Pancreas (tissue), 10 donors: ENCODE measurements at places on chromosomes 11 and 22. TPM values are rescaled to one million over a fixed set of nuclear protein-coding genes. Genes with fewer than 3 reads are reported as not detected.

- DNase-seq = no peak
Measured at GRCh38 chr22:30457981-30458380, 13.8 kb downstream of the SEC14L3 start.

- DNase-seq = no peak
Measured at GRCh38 chr11:120332822-120333716, 3.1 kb upstream of the ARHGEF12 start.

DNA sequence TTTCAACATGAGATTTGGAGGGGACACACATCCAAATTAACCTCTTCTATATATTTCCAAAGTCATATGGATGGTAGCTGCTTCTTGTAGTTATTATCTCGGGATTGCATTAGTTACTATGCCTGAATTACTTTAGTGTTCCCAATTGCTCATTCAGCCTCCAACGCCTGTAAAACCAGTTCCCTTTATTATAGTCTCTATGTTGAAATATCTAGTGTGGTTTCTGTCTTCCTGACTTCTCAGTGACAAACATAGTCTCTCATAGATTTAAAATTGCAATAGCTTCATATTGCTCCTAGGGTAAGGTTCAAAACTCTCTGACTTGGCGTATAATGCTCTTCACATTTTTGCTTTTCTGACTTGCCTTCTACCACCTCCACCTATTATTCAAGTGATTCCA is 366.4 kb downstream of the CASP12 start:
- DNase-seq = no peak

GRCh38 chr11:73189723-73190556 is 28.1 kb upstream of the P2RY2 start:
- DNase-seq = no peak

GRCh38 chr22:25488244-25489020 is 76.0 kb upstream of the GRK3 start:
- peak; percentile 89 for DNase-seq

DNA sequence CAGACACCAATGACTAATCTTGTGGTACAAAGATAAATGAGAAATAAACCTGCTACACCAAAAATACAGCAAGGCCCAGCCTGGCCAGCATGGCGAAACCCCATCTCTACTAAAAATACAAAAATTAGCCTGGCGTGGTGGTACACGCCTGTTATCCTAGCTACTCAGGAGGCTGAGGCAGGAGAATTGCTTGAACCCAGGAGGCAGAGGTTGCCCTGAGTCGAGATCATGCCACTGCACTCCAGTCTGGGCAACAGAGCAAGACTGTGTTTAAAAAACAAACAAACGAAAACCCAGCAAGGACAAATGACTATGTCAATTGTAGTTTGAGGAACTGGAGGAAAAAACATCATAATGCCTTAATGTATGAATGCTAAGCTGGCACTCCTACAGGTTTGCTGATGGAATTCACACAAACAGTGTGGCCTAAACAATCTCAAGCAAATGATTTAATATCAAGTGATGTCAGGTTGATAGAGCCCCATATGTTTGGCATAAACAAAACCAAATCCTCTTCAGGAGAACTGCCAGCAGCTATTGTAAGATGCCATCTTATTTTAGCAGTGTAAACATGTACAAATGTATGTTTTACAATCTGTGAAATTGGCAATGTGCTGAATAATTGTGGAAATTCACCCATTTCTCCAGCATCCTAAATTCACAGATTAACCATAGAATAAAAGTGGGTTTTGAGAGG is 20.0 kb downstream of the MMP7 start:
- DNase-seq = no peak

DNA sequence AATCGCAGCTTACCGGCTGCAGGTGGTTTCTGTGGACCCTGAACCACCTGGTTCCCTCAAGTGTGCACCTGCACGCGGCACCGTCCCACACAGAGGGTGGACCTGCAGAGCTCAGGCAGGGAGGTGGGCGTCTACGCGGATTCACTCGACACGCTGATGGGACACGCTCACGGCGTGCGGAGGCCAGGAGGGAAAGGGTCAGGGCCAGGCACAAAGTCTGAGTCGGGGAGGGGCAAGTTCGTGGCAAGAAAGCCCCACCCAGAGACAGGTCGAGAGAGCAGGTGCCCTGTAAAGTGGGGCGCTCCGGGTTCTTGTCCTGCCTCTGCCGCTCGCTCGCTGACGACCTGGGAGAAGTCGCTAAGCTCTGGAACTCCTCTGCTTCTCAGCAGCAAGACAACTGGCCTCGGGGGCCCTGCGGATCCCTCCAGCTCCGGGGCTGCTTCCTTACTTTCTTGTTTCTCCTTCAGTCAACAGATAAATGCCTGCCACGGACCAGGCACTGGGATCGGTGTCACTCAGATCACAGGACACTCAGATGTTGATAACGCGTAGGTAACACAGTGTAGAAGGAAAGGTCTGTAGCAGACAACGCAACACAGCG is 72.4 kb upstream of the NUP50 start:
- no peak for DNase-seq

DNA sequence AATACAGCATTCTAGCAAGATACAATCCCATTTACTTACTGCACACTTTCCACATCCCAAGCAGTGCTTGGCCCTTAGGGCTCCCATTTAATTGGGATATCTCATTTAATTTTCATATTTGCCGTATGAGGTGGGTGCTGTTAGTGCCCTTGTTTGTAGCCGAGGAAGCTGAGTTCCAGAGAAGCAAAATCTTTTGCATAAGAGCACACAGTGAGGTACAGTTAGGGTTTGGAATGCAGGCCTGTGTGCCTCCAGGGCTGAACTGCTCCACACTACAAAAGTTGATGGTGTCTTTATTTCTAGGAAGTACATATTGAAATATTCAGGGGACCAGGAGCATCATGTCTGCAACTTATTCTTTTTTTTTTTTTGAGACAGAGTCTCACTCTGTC is 15.5 kb upstream of the TIMP3 start:
- DNase-seq = no peak

- DNase-seq = no peak
Measured at GRCh38 chr11:118056806-118057205, 20.1 kb upstream of the TMPRSS4 start.

DNA sequence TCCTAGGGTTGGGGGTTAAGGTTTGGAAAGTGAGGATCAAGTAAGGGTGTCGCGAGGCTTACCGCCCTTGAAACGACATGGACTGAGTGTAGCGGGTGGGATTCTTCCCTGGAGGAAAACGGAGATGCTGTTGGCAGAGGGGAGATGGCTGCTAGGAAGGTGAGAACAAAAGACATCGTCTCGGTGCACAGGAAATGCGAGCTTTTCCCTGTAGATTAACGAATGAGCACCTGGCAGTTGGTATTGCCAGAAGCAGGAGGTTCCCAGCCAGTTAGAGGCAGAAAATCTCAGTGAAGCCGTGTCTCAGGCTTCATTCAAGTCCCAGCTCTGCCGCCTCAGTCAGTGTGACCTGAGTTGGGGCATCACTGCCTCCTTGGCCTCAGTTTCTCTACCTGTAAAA is 1.4 kb upstream of the LHFPL7 start:
- DNase-seq = no peak

- no peak for DNase-seq
Measured at GRCh38 chr11:58594826-58595225, 16.0 kb downstream of the ZFP91 start.

DNA sequence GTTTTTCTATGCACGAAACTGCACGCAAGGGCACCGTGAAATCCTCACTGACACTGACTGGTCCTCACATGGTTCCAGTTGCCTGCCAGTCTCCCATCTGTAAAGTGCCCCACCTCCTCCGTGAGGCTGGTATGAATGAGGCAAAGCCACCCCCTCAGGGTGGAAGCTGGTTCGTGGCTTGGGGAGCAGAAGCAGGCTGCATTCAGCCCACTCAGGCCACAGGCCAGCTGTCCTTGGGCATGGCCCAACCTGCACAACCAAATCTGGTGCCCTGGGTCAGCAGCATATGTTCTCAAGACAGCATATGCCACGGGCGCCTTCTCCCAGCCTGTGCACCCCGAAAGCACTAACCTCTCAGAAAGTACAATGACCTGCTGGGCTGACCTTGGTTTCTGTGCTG is 29.3 kb downstream of the SERPINH1 start:
- DNase-seq = no peak

DNA sequence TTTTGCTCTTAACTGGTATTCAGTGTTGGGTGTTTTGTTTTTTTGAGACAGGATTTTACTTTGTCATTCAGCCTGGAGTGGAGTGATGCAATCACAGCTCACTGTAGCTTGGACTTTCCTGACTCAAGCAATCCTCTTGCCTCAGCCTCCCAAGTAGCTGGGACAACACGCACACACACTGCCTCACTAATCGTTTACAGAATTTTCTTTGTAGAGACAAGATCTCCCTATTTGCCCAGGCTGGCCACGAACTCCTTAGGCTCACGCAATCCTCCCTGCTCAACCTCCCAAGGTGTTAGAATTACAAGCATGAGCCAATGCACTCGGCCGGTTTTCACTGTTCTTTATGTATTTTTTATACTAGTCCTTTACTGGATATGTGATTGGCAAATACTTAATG is 51.0 kb upstream of the IGLL5 start:
- no peak for DNase-seq

GRCh38 chr11:113874581-113875233 is 665 bp downstream of the USP28 start:
- no peak for DNase-seq

DNA sequence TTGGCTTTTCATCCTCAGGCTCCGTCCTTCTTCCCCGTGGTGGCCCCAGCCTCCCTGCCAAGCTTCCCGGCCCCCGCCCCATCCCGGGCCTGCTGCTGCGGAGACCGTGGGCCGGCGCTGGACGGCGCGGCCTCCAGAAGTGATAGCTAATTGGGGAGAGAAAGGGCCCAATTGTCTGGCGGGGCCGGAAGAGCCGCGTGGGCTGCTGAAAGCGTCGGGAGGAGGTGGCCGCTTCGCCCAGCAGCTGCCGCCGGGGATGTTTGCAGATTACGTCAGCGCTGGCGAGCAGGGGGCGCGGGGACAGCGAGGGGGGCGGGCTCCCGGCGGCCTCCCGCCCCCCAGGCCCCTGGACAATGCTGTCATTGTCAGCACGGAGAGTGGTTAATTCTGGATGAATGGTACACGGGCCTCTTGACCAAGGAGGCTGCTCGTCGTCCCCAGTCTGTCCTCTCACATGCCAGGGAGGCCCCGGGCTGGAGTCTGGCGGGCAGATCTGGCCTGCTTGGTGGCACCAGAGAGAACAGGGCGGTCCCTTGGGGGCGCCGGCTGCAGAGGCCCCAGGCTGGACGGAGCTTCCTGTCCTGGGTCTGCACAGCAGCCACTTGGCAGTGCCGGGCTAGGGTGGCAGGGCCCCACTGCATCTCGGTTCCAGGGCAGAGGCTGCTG is 1.6 kb downstream of the SMIM38 start:
- no peak for DNase-seq

DNA sequence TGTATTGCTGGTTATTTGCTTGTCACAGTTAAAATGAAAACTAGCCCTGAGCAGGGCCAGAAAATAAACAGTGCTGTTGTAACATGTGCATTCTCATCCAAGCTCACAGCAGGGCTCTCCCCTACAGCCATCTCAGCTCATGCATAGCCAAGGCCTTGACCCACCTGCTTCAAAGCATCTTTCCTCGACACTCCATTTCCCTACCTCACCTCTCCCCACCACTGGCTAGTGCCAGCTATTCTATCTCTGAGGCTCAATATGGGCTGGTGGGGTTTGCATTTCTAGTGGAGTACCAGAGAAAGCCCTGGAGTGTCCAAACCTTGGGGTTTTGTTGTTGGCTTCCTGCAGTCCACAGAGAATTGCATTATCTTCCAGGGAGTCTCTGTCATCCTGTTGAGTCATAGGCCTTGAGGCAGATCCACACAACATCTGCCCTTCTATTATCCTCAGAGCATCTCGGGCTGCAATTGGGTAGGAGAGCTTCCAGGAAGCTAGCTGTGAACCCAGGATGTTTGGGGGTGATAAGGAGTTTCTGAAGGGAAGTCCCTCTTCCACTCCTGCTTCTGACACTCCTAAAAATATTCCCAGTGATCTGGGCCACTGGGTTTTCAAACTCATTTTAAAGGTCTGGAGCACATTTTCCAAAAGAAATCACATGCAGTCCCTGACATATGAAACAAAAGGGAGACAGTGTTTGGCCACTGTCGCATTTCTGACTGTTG is 36.1 kb upstream of the AMOTL1 start:
- DNase-seq = no peak

DNA sequence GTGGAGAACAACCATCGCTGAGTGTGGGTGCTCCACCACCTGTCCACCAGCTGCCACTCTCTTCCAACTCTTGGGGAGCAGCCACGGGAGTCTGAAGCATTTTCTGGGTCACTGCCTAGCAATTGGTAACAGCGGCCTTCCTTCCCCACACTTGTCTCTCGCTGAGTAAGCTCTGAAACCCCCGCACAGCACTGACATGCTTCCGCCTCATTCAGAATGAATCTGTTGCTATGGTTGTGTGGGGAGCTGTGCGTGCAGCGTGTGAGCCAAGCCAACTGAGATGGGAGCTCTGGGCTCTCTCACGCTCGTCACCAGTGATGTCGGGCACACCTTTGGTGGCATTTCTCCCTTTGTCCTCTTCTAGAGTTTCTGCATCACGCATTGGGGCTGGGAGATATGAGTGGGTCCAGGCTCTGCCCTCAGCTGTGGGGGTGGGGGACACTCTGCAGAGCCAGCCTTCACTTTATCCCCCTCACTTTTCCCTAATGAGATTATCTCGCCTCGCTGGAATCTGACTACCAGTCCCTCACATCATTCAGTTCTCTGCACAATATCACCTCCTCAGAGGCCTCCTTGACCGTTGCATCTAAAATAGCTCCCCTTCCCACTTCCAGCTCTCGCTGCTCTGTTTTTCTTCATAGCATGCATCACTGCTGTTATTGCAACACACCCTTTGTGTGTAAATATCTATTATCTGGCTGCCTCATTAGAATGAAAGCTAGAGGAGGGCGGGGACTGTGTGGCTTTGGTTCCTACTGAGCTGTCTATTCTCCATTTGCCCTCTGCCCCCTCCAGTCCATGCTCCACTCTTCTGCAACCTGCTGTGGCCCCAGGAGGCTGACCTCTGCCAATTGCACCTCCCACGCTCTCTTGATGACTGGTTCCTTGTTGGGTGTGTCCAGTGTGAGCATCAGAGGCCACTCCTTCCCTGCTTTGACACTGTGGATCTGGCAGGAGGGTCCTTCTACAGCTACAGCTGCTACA is 569.9 kb upstream of the CADM1 start:
- no peak for DNase-seq

GRCh38 chr11:2927851-2928604 is 1.2 kb downstream of the PHLDA2 start:
- peak; percentile 60 for DNase-seq

Gene CASP1
- 4.8 TPM for polyA plus RNA-seq

Gene SEPTIN3
- polyA plus RNA-seq = 8.5 TPM

Gene YAP1
- polyA plus RNA-seq = 8.7 TPM

Gene CARD18
- polyA plus RNA-seq = not detected

Gene C11orf87
- polyA plus RNA-seq = not detected

Gene BBOX1
- polyA plus RNA-seq = 0.40 TPM

Gene DNAJB7
- 0.02 TPM for polyA plus RNA-seq
